ENCODE measurements at places on chromosomes 3 and 15.

DNA sequence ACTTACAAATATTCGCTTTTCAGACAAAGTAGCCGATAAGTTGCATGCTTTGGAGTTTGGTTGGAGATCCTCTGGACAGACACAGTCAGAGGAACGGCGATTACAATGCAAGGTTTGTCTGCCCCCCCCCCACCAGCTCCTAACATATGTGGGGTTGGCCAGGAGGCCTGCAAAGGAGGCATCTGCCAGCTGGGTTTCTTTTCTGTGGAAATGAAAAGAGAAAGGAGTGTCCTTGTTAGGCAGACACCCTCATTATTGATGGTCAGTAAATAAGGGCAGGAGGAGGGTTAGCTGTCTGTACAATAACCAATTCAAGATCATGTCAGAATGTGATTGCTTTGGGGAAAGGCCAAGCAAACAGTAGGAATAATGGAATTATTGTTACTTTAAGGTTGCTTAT is 49.1 kb downstream of the TLNRD1 start:
- no peak overlapping the region for H3K4me3 ChIP-seq
- no peaks in the 10 kb centered on the region for H3K27me3 ChIP-seq
- H3K4me1 ChIP-seq = no peaks in the 10 kb centered on the region

- H3K36me3 ChIP-seq = no peaks in the 10 kb centered on the region
- H3K27ac ChIP-seq = no peak overlapping the region
- no peak for DNase-seq
- H3K4me1 ChIP-seq = no peaks in the 10 kb centered on the region
- H3K27me3 ChIP-seq = no peaks in the 10 kb centered on the region
These were observed 53.4 kb upstream of the EIF5A2 start for GRCh38 chr3:170961616-170962400.

GRCh38 chr3:24182756-24183155 is 237.7 kb downstream of the NR1D2 start:
- no peaks in the 10 kb centered on the region for H3K27me3 ChIP-seq
- no peak overlapping the region for H3K4me3 ChIP-seq

DNA sequence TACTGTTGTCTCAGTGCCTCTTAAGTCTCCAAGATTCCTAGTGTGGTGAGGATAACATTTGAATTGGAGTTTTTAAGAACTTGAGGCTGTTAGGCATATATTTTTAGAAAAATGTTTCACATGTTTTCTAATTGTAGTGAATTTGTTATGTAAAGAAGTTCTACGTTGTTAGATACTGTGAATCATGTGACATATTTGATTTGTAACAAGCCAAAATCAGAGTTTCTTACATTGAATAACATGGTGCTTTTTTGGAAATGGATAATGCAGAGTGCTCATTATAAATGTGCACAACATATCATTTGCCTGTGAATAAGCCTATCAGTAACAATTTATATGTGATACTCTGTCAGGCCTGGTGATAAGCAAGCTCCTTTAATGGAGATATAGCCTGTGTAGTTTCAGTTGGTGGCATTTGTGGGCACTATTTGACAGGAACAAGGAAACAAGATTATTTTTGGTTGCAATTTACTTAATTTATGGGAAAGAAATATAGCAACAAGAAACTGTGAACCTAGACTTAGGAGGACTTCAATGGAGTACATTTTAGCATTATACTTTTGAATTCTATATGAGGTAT is 328.8 kb downstream of the ARPP21 start:
- H3K36me3 ChIP-seq = no peaks in the 10 kb centered on the region
- H3K27me3 ChIP-seq = no peaks in the 10 kb centered on the region
- no peak overlapping the region for H3K4me3 ChIP-seq
- H3K27ac ChIP-seq = no peak overlapping the region

DNA sequence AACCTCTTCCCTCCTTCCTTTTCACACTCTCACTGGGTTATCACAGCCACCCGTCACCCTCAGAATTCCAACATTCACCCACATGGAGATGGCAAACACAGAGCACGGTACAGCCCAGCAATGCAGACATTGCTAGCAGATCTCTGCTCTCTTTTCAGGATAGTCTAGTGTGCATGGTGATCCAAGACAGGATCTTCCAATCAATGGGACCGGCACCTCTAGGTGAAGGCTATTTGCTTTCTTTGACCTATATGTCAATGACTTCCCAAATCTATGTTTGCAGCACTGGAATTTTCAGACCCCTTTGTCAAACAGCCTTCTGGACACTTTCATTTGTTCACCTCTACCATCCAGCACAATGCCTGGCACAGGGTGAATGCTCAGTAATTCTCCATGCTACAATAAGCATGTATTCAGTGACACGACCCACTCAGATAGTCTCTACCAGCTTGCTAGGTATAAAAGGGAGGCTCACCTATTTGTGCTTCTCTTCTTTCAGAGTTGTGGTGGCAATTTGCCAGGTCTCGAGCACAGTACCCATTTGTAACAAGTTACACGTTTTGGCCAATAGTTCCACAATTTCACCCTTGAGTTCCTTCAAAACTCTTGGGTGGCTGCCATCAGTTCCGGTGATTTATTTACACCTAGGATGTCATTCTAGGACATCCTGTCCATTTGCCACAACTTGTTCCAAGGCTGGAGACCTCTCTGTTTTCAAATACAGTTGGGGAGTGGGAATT is 279.1 kb upstream of the ICE2 start:
- peaks cover 3% of the 10 kb centered on the region for H3K4me1 ChIP-seq
- H3K36me3 ChIP-seq = no peaks in the 10 kb centered on the region
- no peaks in the 10 kb centered on the region for H3K27me3 ChIP-seq
- no peak overlapping the region for H3K4me3 ChIP-seq

GRCh38 chr3:98290916-98291315 is 8.6 kb downstream of the OR5H2 start:
- no peaks in the 10 kb centered on the region for H3K4me1 ChIP-seq
- H3K27me3 ChIP-seq = no peaks in the 10 kb centered on the region
- no peak overlapping the region for H3K27ac ChIP-seq
- H3K36me3 ChIP-seq = no peaks in the 10 kb centered on the region
- H3K4me3 ChIP-seq = no peak overlapping the region

DNA sequence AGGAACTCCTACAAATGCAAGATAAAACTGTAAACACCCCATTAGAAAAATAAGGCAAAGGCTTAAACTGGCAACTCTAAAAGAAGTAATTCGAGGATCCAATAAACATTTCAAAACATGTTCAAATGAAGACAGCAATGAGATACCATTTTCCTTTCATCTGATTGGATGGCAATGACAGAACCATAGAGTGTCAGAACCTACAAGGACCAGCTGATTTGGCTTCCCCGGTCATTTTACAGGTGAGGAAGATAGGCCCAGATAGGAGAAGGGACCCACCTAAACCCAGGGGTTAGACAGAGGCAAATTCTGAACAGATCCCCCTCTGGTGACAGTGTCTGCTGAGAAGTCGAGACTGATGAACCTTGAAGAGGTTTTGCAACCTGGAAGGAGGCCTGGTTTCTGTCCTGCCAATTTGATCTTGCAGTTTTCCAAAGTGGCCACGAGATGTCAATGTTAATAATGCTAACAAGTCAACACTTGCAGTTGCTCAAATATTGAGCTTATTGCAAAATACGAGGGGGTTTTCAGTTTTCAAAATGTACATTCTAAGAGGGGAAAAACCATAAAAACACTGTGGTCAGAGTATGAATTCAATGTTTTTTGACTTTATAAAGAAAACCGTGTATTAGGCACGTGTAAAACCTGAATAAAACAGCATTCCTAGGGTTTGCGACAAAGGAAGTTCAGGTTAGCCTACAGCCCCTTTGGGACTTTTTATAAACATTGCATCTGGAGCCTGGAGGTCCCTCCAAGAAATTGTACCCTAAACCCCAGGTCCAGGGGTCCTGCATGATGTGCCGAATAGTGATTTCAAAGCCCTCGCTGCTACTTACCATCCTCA is 21.5 kb downstream of the CFAP161 start:
- no peaks in the 10 kb centered on the region for H3K27me3 ChIP-seq
- H3K27ac ChIP-seq = no peak overlapping the region
- DNase-seq = no peak
- H3K4me3 ChIP-seq = no peak overlapping the region
- no peaks in the 10 kb centered on the region for H3K36me3 ChIP-seq
- no peaks in the 10 kb centered on the region for H3K4me1 ChIP-seq

GRCh38 chr15:73518180-73518862 is 75.4 kb downstream of the REC114 start:
- DNase-seq = no peak
- no peak overlapping the region for H3K4me3 ChIP-seq
- H3K27ac ChIP-seq = no peak overlapping the region
- H3K27me3 ChIP-seq = no peaks in the 10 kb centered on the region
- no peaks in the 10 kb centered on the region for H3K4me1 ChIP-seq

DNA sequence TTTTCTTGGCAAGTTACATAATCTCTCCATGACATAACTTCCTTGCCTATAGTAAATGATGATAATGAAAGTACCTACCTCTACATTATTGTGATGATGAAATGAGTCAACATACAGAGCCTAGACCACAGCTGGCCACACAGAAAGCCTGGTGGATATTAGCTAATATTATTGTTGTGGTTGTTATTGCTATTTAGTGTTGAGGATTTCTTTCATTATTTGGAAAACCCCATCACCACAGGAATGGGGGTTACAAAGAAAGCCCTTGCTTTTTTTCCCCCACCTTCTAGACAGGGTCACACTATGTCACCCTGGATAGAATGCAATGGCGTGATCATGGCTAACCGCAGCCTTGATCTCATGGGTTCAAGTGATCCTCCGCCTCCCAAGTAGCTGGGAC is 125.0 kb downstream of the PDZRN3 start:
- H3K4me3 ChIP-seq = no peak overlapping the region
- H3K4me1 ChIP-seq = peaks cover 14% of the 10 kb centered on the region
- no peaks in the 10 kb centered on the region for H3K36me3 ChIP-seq
- DNase-seq = no peak
- no peaks in the 10 kb centered on the region for H3K27me3 ChIP-seq

GRCh38 chr15:90075420-90076289 is 26.6 kb downstream of the IDH2 start:
- no peak overlapping the region for H3K27ac ChIP-seq
- H3K4me3 ChIP-seq = no peak overlapping the region
- H3K27me3 ChIP-seq = no peaks in the 10 kb centered on the region
- no peaks in the 10 kb centered on the region for H3K36me3 ChIP-seq
- DNase-seq = no peak

- no peak overlapping the region for H3K27ac ChIP-seq
- no peak for DNase-seq
- H3K36me3 ChIP-seq = no peaks in the 10 kb centered on the region
- no peak overlapping the region for H3K4me3 ChIP-seq
These were observed 326.2 kb downstream of the TUSC7 start for GRCh38 chr3:117035745-117036144.

DNA sequence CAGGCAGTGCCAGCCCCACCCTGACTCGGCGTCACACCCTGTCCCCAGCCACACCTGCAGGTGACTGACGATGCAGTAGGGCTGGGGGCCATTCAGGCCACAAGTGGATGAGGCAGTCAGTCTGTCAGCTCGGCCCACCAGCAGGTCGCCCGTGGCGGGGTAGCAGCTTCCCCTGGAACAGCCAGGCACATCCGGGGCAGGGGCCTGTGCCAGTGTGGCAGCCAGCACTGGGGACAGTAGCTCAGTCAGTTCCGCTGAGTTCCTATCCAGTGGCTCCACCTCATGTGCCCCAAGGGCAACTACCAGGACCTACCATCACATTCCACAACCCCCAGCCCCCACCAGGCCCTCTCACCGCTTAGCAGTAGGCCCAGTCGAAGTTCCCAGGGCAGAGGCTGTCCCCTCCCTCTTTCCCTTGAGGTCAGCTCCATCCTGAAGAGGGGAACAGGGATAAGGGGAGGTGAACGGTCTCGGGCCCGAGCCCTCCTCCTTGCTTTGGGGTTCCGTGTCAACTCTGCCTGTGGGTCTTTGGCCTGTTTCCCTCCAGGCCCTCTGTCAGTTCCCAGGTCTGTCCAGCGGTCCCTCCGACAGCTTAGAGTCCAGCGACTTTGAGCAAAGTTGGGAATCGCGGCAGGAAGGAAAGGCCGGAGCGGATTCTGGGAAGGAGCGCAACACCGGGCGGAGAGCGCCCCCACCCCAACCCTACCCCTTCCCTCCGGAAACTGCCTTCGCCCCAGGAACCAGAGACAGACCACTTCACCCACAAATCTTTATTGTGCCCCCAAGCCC is at the start of gene LAMB2:
Gene LAMB2 (minus strand): TSS at position 614 of the 789 bp plus-strand sequence. CDS start 183 bp downstream, at position 431.
- H3K4me1 ChIP-seq = no peaks in the 10 kb centered on the region
- H3K36me3 ChIP-seq = no peaks in the 10 kb centered on the region
- peak within 1 kb of the TSS; percentile 75 for H3K4me3 ChIP-seq
- H3K27ac ChIP-seq = peak within 1 kb of the TSS; percentile 15
- H3K27me3 ChIP-seq = no peaks in the 10 kb centered on the region

DNA sequence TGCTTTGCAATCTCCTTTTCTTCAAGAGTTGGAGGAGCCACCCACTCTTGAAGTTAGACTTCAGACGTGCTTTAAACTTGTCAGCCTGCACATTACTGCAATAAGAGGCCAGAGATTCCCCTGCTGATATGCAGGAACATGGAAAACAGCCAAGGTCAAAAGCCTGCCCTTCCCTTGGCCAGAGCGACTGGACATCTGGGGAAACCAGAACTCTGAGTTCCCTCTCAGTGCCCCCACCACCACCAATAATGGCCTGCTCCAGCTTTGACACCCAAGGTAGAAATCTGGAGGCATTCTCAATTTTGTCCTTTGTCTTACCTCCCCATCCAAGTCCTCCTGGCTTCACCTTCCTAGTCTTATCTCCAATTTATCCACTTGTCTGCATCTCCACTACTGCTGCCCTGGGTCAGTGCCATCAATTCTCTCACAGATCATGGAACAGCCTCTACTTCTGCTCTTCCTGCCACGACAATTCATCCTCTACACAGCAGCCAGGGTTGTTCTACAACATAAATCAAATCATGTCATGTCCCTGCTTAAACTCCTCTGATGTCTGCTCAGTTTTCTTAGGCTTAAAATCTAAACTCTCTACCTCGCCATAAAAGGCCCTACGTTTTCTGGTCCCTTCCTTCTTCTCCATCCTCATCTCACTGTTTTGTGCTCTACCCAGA is 191.6 kb upstream of the WNT5A start:
- peaks cover 2% of the 10 kb centered on the region for H3K27me3 ChIP-seq
- no peak overlapping the region for H3K27ac ChIP-seq
- H3K4me3 ChIP-seq = no peak overlapping the region
- no peak for DNase-seq

- no peaks in the 10 kb centered on the region for H3K36me3 ChIP-seq
- DNase-seq = no peak
- H3K27ac ChIP-seq = no peak overlapping the region
These were observed 164.0 kb upstream of the HES1 start for GRCh38 chr3:193971966-193972365.

DNA sequence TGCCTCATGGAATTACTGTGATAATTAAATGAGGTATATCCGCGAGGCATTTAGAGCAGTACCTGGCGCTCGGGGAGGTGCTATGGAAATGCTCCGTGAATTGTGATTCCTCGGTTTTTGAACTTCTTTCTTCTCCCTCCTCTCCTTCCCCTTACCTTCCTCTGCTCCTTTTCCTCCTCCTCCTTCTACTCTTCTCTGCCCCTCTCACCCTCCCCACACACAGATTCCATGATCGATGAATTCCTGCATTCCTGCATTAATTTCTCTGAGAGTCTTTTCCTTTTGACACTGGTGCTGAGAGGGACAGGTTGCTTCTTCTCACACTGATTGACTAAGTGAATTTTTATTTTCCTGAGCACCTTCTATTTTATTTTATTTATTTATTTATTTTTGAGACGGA is 101.2 kb upstream of the RGMA start:
- no peak for DNase-seq
- H3K27ac ChIP-seq = no peak overlapping the region
- H3K36me3 ChIP-seq = no peaks in the 10 kb centered on the region
- H3K27me3 ChIP-seq = no peaks in the 10 kb centered on the region
- H3K4me1 ChIP-seq = no peaks in the 10 kb centered on the region
